Ovary (tissue), 10 donors: ENCODE measurements at places on chromosomes 4 and X. TPM values are rescaled to one million over a fixed set of nuclear protein-coding genes. Genes with fewer than 3 reads are reported as not detected.

DNA sequence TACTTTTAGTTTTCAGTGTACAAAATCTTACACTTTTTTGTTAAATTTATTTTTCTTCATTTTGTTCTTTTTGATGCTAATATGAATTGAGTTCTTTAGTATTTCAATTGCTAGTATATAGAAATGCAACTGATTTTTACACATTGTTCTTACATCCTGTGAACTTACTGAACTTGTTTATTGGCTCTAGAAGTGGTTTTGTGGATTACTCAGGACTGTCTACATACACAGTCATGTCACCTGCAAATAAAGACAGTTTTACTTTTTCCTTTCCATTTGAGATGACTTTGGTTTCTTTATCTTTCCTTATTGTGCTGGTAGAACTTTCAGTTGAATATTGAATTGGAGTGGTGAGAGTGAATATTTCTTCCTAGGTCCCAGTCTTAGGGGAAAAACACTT, 40.8 kb upstream of the ANXA10 start:
- H3K27ac ChIP-seq, result no peak overlapping the region
- no peaks in the 10 kb centered on the region for H3K27me3 ChIP-seq
- no peaks in the 10 kb centered on the region for H3K4me1 ChIP-seq
- no peak overlapping the region for H3K4me3 ChIP-seq
- no peaks in the 10 kb centered on the region for H3K36me3 ChIP-seq
- DNase-seq, result no peak

GRCh38 chr4:147605499-147605898, 11.7 kb upstream of the TMEM184C start:
- no peak overlapping the region for H3K27ac ChIP-seq
- H3K4me1 ChIP-seq, result no peaks in the 10 kb centered on the region
- H3K27me3 ChIP-seq, result no peaks in the 10 kb centered on the region
- DNase-seq, result no peak
- no peak overlapping the region for H3K4me3 ChIP-seq
- no peaks in the 10 kb centered on the region for H3K36me3 ChIP-seq

DNA sequence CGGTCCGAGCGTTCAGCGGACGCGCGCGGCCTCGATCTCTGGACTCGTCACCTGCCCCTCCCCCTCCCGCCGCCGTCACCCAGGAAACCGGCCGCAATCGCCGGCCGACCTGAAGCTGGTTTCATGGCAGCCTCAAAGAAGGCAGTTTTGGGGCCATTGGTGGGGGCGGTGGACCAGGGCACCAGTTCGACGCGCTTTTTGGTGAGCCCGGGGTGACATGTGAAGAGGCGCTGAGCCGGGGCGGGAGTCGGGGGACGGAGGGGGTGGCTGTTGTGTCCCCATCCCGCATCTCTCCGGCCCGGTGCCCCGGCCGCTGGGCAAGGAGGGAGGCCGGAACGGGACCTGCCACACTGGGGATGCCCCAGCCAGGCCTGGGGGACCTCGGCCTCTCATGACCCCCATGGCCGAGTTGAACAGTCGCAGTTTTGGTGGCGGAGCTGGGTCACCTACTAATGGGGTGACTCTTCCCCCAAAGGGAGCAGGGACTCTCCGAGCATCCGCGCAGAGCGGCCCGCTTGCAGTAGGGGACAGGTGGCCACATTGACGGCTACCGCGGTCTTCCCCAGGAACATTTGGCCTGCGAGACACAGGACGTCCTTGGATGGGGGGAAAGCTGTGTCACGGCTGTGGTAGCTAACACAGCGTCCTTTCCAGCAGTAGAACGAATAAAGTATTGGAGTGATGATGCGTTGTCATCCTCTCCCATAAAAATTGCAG, at the start of gene GK:
Gene GK, plus strand, starts transcription at position 9 of the 717 bp plus-strand sequence. Its CDS starts 115 bp downstream, at position 124.
- peak; percentile 49 for DNase-seq
- no peaks in the 10 kb centered on the region for H3K27me3 ChIP-seq
- H3K4me1 ChIP-seq, result no peaks in the 10 kb centered on the region
- H3K36me3 ChIP-seq, result no peaks in the 10 kb centered on the region

DNA sequence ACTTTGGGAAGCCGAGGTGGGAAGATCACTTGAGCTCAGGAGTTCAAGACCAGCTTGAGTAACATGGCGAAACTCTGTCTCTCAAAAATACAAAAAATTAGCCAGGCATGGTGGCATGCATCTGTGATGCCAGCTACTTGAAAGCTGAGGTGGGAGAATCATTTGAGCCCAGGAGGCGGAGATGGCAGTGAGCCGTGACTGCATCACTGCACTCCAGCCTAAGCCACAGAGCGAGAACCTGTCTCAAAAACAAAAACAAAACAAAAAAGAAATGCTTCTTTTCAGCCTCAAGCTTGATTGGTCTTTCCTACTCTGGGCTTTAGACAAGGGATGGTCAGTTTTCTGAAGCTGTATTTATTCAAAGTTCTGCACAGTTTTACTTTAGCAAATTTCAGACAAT, 15.8 kb upstream of the DHRSX start:
- H3K36me3 ChIP-seq, result no peaks in the 10 kb centered on the region
- no peak for DNase-seq
- H3K27ac ChIP-seq, result no peak overlapping the region
- H3K4me1 ChIP-seq, result no peaks in the 10 kb centered on the region

GRCh38 chrX:30572678-30573077, 4.9 kb downstream of the TASL start:
- no peaks in the 10 kb centered on the region for H3K4me1 ChIP-seq
- no peaks in the 10 kb centered on the region for H3K27me3 ChIP-seq

DNA sequence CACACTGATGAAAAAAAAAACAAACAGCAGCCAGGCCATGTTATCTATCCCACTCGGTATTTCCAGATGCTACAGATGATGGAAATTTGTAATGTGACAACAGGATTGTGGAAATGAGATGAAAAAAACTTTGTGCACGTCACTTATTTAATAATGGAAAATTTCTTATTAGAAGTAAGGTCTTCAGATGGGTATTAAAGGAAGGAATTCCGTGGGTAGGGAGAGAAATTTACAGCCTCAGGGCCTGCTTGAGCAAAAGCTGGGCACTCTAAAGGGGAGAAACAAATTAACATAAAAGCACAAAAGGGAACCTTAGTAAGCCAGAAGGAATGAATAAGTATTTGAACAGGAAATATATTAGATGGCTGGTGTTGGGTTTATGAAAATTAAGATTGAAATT, 4.2 kb upstream of the PKD2 start:
- DNase-seq, result no peak
- no peaks in the 10 kb centered on the region for H3K4me1 ChIP-seq
- H3K4me3 ChIP-seq, result no peak overlapping the region
- H3K36me3 ChIP-seq, result no peaks in the 10 kb centered on the region

The TRO gene
- 37.3 TPM for polyA plus RNA-seq

The AWAT2 gene
- 0.10 TPM for polyA plus RNA-seq
